ENCODE measurements at places on chromosomes 5 and 9. TPM values are rescaled to one million over a fixed set of nuclear protein-coding genes. Genes with fewer than 3 reads are reported as not detected.

PHPT1 gene
- 139 TPM for total RNA-seq

GRCh38 chr9:26551451-26551850 is 341.2 kb downstream of the CAAP1 start:
- H3K36me3 ChIP-seq, result no peaks in the 10 kb centered on the region
- no peak for DNase-seq
- H3K4me3 ChIP-seq, result no peak overlapping the region
- no peaks in the 10 kb centered on the region for H3K4me1 ChIP-seq
- H3K27ac ChIP-seq, result no peak overlapping the region

DNA sequence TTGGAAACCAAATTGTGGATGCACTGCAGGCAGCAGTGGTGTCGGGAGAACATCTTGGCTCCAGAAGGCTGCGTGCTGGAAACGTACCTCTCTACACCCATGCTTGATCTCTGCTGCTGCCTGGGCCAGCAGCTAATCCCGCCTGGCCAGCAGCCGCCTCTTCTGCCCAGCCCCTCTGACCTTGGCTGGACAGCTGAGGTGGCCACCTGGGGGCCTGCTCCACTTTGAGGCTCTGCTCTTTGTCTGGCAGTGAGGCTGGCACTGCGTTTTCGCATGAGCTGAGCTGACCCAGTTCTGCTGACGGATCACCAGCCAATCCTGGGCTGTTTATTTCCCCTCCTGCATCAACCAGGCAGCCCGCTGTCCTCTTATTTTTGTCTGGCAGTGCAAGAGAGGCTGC is 154.9 kb downstream of the TENT4A start:
- no peak overlapping the region for H3K27ac ChIP-seq
- H3K36me3 ChIP-seq, result no peaks in the 10 kb centered on the region
- H3K4me3 ChIP-seq, result no peak overlapping the region
- no peaks in the 10 kb centered on the region for H3K4me1 ChIP-seq
- no peak for DNase-seq

- no peak overlapping the region for H3K27ac ChIP-seq
- H3K27me3 ChIP-seq, result peaks cover 16% of the 10 kb centered on the region
- no peak for DNase-seq
- H3K4me1 ChIP-seq, result peaks cover 19% of the 10 kb centered on the region
- H3K4me3 ChIP-seq, result no peak overlapping the region
Observed at GRCh38 chr5:143886651-143887638, 75.0 kb downstream of the HMHB1 start.

DNA sequence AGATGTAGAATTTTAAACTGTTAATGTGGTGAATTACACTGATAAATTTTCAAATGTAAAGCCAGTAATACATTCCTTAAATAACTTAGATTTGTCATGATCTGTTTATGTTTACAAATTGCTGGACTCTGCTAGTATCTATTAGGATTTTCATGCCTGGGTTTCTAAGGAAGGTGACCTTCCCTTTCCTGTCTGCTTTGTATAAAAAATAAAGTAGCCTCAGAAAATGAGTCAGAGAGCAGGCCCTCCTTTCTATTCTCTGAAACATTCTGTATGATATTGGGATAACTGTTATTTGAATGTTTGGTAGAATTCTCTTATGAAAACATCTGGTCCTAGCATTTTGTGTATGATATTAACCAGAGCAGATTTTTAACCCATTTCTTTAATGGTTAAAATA is 255.3 kb downstream of the SYK start:
- H3K36me3 ChIP-seq, result peaks cover 13% of the 10 kb centered on the region
- DNase-seq, result no peak
- H3K27me3 ChIP-seq, result peaks cover 2% of the 10 kb centered on the region
- H3K4me1 ChIP-seq, result peaks cover 43% of the 10 kb centered on the region
- H3K27ac ChIP-seq, result no peak overlapping the region

- peak overlapping the region; percentile 95 for H3K27ac ChIP-seq
- no peaks in the 10 kb centered on the region for H3K27me3 ChIP-seq
- peaks cover 1% of the 10 kb centered on the region for H3K36me3 ChIP-seq
- peak overlapping the region; percentile 98 for H3K4me3 ChIP-seq
Observed at GRCh38 chr9:128771094-128771721, 519 bp downstream of the ZER1 start.

DNA sequence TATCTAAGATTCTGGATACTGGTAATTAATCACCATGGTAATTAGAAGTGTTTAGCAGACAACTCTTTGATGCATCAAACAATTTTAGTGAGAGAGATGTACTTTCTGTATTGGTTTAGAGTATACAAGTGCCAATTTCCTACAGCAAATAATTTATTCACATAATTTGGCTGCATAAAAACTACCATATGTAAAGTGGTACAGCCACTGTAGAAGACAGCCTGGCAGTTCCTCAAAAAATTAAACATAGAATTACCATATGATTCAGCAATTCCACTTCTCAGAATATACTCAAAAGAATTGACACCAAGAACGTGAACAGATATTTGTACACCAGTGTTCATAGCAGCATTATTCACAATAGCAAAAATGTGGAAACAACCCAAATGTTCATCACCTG is 36.2 kb downstream of the PHAX start:
- no peak overlapping the region for H3K27ac ChIP-seq
- H3K36me3 ChIP-seq, result no peaks in the 10 kb centered on the region
- DNase-seq, result no peak
- H3K4me3 ChIP-seq, result no peak overlapping the region
- H3K4me1 ChIP-seq, result no peaks in the 10 kb centered on the region
- H3K27me3 ChIP-seq, result peaks cover 12% of the 10 kb centered on the region

DNA sequence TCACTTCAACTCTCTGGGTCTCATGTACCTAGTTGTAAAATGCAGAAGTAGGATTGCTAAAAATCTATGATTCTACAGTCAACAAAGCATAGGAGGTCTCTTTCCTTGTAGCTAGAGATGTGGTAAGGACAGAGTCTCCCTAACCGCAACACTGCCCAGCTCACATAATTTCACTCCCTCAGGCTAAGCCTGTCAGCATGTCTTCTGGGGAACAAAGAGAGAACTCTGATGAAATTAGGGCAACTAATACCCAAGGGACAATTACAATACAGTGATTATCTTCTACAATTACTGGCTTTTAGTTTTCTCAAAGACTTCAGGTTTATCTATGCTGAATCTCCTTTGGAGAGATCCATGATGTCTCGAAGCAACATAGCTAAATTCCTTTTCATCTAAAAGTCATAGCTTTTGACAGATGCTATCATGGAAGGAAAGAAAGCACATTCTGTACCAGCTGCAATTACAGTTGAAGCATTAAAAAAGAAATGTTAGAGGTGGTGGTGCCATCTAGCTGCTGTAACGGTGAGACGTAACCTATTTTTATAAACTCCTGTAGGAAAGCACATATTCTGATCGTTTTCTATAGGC is 141.1 kb upstream of the TARS1 start:
- H3K27me3 ChIP-seq, result peaks cover 3% of the 10 kb centered on the region
- H3K4me1 ChIP-seq, result peaks cover 9% of the 10 kb centered on the region
- DNase-seq, result no peak
- peak overlapping the region; percentile 24 for H3K27ac ChIP-seq

GRCh38 chr5:143492783-143493182 is 89.3 kb upstream of the NR3C1 start:
- H3K36me3 ChIP-seq, result no peaks in the 10 kb centered on the region
- no peaks in the 10 kb centered on the region for H3K4me1 ChIP-seq
- no peak overlapping the region for H3K27ac ChIP-seq
- peaks cover 2% of the 10 kb centered on the region for H3K27me3 ChIP-seq
- DNase-seq, result no peak

Data from activated T-helper 1 cell treated with anti-CD3 and anti-CD28 coated beads, Interleukin-12 subunit alpha, Interleukin-12 subunit beta, Interleukin-2, Interleukin-4 antibody, amounts not matched to agents 30 ng/mL and 10 ng/mL and 1 ng/mL, durations not matched to agents 14 hours and 24 hours and 36 hours (primary cell).